ENCODE measurements at places on chromosomes 5 and 9.

DNA sequence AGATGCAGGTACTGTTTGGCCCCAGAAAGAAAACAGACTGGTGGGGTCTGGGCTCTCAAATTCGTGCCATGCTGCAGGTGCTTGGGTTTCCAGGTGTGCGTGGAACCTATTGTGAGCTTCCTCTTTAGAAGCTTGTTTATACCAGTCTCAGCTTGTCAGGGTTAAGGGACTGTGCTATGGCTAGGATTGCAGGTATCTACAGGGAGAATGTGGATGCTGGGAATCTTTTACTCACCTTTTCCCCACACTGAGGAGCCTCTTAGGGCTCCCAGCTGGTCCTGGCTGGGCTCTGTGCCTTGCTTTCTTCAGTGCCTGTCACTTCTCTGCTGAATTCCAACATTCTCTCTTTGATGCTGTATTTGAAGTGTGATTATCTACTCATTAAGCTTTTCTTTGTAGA lies 111.8 kb downstream of the WDR70 start:
- no peak for DNase-seq

GRCh38 chr9:101312661-101313060 lies 72.1 kb downstream of the BAAT start:
- DNase-seq: no peak

DNA sequence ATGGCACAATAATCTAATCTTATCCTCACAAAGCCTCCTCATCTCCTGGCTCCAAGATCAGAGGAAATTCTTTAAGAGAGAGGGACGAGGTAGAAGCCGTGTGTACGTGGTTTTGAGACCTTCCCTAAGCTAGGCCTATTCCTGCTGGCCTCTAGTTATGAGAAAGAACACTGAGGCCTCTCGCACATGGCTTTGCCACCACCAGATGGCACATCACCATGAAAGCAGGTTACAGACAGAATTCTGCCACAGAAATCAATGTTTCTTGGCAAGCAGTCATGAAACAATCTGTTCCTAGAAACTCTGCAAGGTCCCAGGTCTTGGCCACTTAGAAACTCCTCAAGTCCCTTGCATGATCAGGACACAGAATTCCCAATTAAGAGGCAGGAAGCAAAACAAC lies 268.2 kb upstream of the TAS2R1 start:
- peak; percentile 61 for DNase-seq

DNA sequence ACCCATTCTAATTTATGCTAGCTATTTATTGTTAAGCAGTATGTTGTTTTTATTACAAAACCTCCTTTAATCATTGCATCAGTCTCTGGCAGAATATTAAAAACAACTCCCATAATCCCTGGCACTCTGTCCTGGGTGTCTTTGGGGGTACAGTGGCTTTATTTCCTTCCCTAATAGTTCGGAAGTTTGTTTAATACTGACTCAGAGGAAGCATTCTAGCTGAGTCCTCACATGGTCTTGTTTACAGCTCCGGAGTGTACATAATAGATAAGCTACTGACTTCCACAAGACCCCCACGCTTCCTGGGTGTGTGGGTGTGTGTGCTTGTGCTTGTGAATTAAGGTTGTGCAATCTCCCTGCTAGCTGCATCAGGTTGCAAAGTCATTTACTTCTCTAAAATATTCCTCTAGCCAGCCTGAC lies 149.8 kb upstream of the CDKN2B start:
- DNase-seq: peak; percentile 47

- no peak for DNase-seq
These were observed 1.5 kb downstream of the C5 start for GRCh38 chr9:121048618-121049017.

DNA sequence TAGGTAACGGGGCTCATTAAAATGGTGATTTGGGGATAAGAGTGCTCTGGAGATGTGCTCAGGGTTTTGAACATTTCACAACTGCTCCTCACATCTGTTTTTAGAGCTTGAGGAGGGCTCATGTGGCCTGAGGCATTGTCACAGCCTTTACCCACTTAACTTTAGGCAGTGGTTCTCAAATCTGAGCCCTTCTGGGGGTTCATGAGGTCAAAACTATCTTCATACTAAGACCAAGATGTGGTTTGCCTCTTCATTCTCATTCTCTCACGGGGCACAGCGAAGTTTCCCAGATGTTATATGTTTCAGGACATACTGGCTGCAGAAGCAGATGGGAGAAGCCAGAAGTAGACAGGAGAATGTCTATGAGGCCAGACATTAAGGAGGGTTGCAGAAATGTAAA lies 38.4 kb downstream of the STXBP1 start:
- DNase-seq: no peak

DNA sequence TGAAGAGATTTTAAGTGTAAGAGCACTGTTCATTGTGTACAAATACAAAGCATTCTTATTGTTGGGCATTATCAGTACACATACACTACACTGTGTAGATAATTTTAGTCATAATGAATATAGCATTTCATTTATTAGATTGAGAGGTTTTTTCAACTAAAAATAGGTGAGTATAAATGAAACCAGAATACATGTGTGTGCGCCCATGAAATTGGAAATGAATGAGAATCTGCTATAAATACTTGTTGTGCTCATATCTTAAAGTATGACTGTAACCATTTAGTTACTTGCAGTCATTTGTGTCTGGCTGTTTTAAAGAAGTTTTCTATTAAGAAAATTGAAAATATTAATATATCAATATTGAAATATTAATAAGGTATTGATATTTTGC lies 189.0 kb upstream of the MEF2C start:
- DNase-seq: no peak

- no peak for DNase-seq
These were observed 76.6 kb upstream of the ZNF169 start for GRCh38 chr9:94182532-94182931.

- DNase-seq: no peak
These were observed 145.8 kb downstream of the PALM2AKAP2 start for GRCh38 chr9:109925799-109926198.

DNA sequence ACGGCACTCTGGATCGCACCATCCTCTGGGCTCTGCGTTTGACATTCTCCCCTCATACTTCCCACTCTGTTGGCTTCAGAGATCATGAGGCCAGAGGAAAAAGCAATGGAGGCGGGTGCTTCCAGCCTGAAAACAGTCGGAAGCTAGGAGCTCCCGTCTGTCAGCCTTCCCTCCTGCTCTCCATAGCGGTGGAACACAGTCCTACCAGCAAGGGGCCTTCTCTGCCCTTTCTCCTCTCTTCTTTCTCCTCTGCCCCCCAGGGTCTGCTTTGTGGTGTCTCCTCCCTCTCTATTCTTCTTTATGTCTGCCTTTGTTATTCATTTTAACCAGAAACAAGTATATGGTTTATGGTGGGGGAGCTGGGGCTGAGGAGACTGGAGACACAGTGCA lies 152.5 kb upstream of the NFIB start:
- no peak for DNase-seq

GRCh38 chr9:75027187-75028107 lies 646 bp downstream of the CARNMT1 start:
- peak; percentile 54 for DNase-seq

DNA sequence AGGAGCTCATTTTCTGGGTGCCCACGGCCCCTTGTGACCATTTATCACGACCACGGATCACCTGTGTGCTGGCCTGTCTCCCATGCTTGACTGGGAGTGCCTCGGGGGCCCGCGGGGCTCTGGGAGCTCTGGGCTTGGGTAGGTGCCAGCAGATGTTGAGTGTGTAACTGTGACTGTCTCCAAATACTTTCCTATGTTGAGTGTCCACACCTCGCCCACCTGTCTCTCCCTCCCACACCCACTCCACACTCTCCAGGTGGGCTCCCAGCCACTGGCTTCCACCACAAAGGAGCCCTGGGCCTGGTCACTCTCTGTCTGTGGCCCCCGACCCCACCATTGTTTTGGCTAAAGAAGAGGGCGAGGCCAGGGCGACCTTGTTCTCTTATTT lies 196.4 kb downstream of the CDK5RAP2 start:
- DNase-seq: no peak

DNA sequence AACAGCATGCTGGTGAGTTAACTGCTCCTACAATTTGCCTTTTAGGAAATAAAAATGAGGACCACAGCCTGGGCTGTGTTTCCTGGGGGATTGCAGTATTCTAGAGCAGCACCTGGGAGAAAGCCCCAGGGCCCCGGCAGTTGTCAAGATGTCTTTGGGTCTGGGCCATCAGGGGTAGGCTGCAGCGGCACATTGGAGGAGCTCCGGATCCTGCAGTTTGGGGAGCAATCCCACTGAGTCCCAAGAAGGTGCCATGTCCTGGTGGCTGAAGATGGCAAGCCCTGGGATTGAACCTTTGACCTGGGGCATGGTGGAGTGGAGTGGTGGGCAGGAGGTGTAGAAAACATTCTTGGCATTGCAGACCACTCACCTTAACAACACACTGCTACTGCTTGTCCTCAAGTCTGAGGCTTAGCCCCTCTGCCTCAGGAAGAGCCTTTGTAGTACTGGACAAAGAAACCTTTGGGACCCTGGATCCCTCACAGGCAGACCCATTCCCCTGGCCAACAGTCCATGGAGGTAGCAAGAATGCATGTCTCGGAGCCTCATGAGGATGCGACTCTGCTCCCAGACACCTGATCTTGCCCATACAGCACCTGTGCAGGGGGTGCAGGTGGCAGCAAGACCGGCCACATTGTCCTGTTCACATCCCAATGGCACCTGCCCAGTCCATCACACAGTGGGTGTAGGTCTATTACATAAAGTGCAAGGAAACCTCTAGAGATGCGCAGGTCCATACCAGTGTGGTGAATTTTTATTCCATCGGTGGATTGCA lies 159.1 kb upstream of the IRX2 start:
- DNase-seq: no peak

GRCh38 chr5:142235050-142235797 lies 89.6 kb downstream of the SPRY4 start:
- DNase-seq: peak; percentile 33

DNA sequence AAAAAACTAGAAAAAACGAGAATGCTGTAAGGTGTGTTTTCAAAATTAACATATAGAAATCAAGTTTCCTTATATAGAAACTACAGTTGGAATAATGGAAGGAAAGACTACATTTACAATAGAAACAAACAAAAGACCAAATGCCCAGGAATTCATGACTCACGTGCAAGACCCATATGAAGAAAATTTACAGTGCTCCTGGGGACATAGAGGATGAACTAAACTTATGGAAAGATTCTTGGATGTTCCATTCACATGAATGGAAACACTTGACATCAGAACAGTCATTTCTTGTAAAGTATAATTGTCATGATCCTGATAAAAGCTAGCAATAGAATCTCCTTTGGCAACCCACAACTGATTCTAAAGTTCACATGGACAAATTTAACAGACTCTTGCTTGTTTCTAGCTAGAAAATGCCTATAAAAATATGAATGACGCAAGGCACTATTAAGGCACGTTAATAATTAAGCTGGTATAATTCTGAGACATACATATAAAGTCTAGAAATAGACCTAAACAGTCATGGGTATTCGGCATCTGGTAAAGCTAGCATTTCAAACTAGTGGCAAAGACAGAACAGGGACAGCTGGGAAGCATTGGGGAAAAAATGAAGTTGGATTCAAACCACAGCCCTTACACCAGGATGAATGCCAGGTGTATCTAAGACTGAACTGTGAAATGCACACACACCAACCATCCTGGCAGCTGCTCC lies 5.1 kb upstream of the ZFP62 start:
- no peak for DNase-seq

GRCh38 chr9:132554755-132555154 lies 27.7 kb upstream of the BARHL1 start:
- DNase-seq: no peak

GRCh38 chr9:83406921-83407320 lies 131.3 kb downstream of the FRMD3 start:
- DNase-seq: no peak

DNA sequence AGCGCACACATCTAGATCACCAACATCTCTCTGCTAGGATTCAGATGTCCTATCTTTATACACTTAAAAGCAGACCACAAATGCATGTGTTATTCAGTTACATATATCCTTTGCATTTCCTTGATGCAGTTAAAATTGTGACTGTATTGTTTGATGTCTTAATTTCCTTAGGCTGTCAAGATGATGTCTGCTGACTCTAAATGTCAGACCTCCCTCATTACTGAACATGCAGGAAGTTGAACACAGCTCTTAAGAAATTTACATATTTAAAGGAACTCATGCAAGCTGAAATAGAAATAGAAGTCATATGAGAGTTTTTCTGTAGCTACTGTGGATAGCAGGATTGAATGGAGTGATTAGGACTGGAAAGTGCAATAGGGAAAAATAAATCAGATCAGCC lies 336.5 kb upstream of the SEMA6A start:
- no peak for DNase-seq

DNA sequence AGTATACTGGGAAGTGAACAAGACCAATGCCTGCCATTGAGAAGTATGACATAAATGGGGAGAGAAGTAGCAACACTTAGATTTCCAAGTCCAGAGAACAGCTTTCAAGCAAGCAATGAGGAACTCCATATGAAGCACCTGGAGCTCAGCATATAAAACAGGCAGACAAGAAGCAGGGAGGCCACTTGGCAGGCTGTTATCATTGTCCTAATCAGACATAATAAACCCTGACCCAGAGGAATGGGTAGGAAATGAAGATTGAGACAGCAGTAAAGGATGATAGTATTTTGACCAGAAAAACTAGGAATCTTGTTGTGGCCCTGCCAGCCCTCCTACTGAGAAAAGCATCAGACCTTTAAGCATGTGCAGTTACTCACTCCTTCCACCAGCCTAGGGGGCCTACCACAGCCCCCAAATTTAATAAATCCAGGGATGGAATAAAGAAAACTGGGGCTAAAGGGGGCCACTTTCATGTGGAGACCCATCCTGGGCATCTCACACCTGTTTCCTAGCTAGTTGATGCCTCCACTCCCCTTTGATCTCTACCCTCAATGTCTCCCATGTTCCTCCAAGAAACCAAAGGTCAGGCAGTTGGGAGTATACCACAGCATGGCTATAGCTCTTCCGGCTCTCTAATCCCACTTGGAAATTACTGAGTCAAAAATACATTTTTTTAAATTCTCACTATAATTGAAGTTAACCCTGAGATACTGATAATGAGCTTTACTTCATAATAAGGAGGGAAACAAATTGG lies 135.1 kb downstream of the SIL1 start:
- no peak for DNase-seq

DNA sequence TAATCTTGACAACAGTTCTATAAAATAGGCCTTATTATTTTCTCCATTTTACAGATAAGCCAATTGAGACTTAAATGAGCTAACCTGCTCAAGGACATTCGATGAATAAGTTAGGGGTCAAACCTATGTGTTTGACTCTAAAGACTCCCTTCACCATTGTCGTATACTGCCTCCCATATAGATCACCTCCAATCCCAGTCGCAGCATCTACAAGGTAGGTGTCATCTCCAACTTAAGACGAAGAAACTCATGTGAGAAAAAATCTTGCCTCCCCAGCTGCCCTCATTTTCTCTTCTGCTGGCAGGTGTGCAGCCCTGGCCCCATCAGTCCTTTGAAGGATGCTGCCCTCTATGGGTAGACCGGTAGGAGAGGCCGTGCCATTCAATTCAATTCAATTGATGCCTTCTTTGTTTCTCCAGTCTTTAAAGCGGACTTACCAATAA lies 75.2 kb upstream of the SMARCA2 start:
- peak; percentile 24 for DNase-seq

DNA sequence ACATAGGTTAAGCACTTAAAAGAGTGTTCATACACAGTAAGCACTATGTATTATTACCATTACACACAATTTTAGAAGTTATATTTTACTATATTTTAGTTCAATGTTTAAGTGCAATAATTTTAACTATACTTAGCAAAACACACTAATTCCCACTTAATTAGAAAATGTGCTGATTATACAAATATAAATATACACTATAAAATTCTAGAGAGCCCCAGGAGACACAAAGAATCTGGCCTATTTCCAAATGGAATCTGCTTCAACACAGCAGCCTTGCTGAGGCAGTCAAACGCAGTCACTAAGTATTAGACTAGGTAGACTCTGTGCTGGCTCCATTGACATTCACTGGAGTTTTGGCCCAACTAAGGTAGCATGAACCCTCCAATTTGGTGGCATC lies 160.9 kb downstream of the CETN3 start:
- no peak for DNase-seq

Data from M059J (cell line).